Lung (tissue), 17 donors: ENCODE measurements at places on chromosomes 1 and 21. TPM values are rescaled to one million over a fixed set of nuclear protein-coding genes. Genes with fewer than 3 reads are reported as not detected.

Gene LRRC3
- 3.6 TPM for total RNA-seq

Gene OPTC
- not detected for total RNA-seq

DNA sequence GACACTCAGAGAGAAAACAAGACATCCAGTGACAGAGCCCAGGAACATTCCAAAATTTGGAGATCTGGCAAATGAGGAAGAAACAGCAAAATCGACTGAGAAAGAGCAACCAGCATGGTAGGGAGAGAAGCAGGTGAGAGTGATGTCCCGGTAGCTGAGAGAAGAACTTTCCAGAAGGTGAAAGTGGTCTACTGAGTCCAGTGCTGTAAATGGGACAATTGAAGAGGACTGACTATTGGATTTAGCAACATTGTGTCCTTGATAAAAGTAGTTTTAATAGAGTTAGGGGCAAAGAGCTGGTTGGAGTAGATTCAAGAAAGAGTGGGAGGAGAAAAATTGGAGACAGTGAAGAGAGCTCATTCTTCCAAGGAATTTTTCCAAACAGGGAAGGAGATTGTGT is 15.0 kb upstream of the IL10RB start:
- DNase-seq = no peak

- no peak for DNase-seq
Observed at GRCh38 chr1:43279666-43280065, 5.7 kb downstream of the C1orf210 start.

- DNase-seq = no peak
Observed at GRCh38 chr1:182279302-182279701, 112.3 kb downstream of the GLUL start.

DNA sequence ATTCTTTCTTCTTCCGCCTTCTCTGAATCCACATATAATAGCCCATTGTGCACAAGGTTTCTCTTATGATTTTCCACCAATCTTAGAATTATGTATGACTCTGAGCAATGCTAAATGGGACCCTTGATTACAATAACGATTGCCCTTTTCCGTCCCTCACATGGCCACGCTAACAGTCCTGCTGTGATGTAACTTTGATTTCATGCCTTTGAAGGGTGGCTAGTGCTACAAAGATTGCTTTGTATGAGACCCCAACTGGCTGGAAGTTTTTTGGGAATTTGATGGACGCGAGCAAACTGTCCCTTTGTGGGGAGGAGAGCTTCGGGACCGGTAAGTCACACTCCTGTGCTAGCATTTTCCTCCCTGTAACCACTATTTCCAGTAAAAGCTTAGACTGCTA is 45.3 kb downstream of the PGM1 start:
- no peak for DNase-seq

- no peak for DNase-seq
Observed at GRCh38 chr1:221230605-221231004, 351.4 kb downstream of the HLX start.

DNA sequence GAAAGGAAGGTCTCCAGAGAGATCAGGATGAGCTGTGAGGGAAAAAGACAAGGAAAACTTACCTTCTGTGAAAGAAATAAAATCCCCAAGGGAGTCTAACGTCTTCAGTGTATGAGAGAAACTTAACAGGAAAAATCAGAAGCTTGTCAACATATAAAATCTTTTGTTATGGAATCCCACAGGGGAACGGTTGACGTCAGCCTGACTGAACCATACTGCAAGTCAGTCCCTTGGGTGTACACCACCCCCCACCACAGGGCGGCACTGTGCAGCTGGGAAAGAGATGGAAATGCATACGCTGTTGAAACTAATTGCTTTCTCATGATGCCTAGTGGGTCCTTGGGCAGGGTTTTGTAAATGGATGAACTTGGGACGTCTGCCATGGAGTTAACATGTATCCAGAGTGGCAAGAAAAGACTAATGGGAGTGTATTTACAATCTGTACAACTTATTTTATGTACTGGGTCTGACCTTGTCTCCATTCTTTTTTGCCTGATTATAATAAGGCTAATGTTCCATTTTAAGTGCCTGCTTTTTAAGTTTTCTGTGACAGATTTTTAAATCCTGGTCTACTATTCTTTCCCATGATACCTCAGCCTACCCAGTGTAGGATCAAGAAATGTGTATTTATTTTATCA is 22.7 kb downstream of the UTP25 start:
- DNase-seq = no peak

DNA sequence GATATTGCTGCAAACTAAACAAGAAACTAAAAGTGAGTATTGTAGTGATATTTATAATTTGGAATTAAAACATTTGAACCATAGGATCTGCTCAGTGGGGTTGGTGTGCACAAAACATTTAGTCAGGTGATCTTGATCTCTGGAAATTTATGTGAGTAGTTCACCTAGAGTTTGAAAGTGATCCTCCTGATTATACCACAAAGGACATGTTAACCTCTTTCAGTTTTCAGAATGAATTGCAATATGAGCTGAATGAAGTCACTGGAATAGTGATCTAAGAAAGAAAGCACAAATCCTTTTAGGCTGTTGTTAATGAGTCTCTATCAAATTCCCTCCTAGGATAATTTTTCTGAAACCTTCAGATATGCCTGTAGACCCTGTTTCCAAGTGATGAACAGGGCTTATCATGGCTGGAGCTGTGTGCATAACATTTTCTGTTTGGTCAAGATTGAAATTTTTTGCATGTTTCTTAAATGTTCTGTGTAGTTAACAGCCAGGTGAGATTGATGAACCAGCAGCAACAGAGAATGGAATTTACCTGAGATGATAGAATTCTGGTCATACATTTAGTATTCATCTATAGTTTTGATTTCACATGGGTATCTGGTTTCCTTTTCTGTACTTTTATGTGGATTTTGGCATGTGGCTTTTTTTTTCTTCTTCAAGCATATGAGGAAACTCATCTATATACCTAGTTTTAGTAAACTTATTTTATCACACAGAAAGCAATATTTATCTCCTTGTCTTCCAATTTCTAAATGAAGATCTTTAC is 25.5 kb downstream of the CDC14A start:
- DNase-seq = no peak
